ENCODE measurements at places on chromosomes 16 and 17. TPM values are rescaled to one million over a fixed set of nuclear protein-coding genes. Genes with fewer than 3 reads are reported as not detected.

GRCh38 chr17:50110591-50111349 lies 15.6 kb downstream of the PDK2 start:
- no peak overlapping the region for H3K4me3 ChIP-seq
- DNase-seq: no peak

- H3K27ac ChIP-seq: no peak overlapping the region
- DNase-seq: no peak
- H3K36me3 ChIP-seq: no peaks in the 10 kb centered on the region
- H3K4me3 ChIP-seq: no peak overlapping the region
Observed at GRCh38 chr16:3349175-3349574, 6.5 kb upstream of the OR2C1 start.

- no peak overlapping the region for H3K27ac ChIP-seq
- no peaks in the 10 kb centered on the region for H3K4me1 ChIP-seq
- H3K36me3 ChIP-seq: peaks cover 2% of the 10 kb centered on the region
- H3K4me3 ChIP-seq: no peak overlapping the region
- peaks cover 21% of the 10 kb centered on the region for H3K27me3 ChIP-seq
- DNase-seq: peak; percentile 43
Observed at GRCh38 chr16:4976611-4977145, 18.5 kb downstream of the SEC14L5 start.

DNA sequence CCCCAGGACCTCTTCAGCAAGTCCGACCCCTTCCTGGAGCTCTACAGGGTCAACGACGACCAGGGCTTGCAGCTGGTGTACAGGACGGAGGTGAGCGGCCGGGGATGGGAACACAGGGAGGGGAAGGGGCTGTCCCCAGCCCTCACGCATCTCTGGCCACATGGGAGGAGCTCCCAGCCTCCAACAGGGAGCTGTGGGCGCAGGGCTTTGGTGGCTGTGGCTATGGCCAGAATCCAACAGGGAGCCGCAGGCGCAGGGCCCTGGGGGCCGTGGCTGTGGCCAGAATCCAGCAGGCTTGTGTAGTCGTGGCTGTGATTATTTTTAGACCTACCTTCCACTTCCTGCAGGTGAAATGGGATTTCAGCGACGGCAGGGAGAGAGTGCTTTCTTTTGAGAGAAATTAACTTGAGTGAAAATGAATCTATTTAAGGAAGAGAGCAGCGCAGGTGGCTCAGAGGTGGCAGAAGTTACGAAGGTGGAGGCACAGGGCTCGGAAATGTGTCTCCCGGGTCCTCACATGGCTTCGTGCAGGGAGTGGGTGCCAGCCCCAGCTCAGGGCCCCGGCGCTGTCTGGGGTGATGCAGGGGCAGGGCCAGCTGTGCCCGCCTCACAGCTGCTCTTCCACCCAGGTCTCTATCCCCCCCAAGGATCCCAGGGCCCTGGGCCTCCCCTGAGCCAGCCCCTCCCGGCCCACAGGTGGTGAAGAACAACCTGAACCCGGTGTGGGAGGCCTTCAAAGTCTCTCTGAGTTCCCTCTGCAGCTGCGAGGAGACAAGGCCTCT lies 9.4 kb downstream of the CPNE7 start:
- peaks cover 5% of the 10 kb centered on the region for H3K4me1 ChIP-seq
- peak; percentile 84 for DNase-seq
- H3K36me3 ChIP-seq: no peaks in the 10 kb centered on the region
- H3K27me3 ChIP-seq: no peaks in the 10 kb centered on the region

DNA sequence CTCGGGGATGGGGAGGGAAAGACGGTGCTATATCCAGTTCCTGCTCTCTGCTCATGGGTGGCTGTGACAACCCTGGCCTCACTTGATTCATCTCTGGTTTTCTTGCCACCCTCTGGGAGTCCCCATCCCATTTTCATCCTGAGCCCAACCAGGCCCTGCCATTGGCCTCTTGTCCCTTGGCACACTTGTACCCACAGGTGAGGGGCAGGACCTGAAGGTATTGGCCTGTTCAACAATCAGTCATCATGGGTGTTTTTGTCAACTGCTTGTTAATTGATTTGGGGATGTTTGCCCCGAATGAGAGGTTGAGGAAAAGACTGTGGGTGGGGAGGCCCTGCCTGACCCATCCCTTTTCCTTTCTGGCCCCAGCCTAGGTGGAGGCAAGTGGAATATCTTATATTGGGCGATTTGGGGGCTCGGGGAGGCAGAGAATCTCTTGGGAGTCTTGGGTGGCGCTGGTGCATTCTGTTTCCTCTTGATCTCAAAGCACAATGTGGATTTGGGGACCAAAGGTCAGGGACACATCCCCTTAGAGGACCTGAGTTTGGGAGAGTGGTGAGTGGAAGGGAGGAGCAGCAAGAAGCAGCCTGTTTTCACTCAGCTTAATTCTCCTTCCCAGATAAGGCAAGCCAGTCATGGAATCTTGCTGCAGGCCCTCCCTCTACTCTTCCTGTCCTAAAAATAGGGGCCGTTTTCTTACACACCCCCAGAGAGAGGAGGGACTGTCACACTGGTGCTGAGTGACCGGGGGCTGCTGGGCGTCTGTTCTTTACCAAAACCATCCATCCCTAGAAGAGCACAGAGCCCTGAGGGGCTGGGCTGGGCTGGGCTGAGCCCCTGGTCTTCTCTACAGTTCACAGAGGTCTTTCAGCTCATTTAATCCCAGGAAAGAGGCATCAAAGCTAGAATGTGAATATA lies 4.8 kb upstream of the LASP1NB start:
- H3K4me3 ChIP-seq: no peak overlapping the region
- peak; percentile 15 for DNase-seq
- peaks cover 70% of the 10 kb centered on the region for H3K4me1 ChIP-seq
- H3K36me3 ChIP-seq: peaks cover 42% of the 10 kb centered on the region
- no peaks in the 10 kb centered on the region for H3K27me3 ChIP-seq
- peak overlapping the region; percentile 92 for H3K27ac ChIP-seq

DNA sequence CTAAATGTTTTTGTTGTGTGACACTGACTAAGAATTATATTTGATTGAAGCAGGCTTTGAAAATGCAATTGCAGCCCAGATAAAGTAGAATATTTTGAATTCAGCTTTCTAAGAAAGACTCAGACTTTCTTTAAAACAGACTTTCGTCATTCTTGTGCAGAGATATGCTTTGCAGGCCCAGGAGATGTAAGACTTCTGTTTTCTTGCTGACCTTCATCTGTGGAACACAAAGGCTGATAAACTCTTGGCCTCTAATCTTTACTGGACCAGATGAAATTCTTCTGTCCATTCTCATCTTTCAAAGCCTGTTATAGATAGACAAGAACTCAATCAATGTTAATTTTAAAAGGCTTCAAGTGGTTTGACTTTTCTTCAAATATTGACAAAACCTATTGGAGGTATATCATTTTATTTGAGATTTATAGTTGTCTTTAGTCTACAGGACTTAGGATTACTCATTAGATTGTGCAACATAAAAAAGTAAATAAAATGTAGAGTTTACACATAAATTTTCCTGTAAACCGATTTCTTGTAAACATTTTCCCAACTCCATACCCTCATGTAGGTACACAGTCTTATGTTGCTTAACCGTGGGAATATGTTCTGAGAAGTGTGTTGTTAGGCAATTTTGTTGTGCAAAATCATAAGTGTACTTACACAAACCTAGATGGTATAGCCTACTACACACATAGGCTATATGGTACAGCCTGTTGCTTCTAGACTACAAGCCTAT lies 94.2 kb downstream of the MAP2K4 start:
- no peak for DNase-seq
- peak overlapping the region; percentile 30 for H3K27ac ChIP-seq
- no peak overlapping the region for H3K4me3 ChIP-seq
- H3K27me3 ChIP-seq: no peaks in the 10 kb centered on the region
- H3K36me3 ChIP-seq: peaks cover 41% of the 10 kb centered on the region
- no peaks in the 10 kb centered on the region for H3K4me1 ChIP-seq

DNA sequence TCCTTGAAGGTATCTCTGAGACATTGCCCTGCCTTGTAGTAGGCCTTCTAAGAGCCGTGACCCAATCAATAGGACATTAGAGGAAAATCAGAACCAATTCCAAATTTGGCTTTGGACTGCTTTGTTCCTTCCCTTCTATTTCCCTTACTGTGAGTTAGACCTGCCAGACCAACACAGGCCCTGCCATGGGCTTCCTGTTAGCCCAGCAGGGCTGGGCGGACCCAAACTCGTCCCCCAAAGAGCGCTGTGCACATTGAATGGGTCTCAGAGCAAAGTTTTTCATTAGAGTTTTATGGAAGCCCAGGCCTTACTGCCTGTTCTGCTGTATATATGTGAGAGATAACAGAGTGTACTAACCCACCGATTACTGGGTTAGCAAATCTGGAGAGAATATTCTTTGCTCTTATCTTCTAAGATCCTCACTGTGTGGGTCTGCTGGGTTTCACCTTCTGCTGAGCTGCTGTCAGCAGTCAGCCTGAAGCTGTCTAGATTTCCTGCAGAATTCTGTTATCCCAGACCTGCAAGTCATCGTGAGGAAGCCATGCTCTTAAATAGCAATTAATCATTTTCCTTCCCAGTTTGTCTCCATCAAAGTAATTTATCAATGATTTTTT lies 5.7 kb downstream of the ARHGAP44 start:
- no peak overlapping the region for H3K4me3 ChIP-seq
- peaks cover 2% of the 10 kb centered on the region for H3K36me3 ChIP-seq
- H3K27ac ChIP-seq: peak overlapping the region; percentile 62
- DNase-seq: no peak
- peaks cover 1% of the 10 kb centered on the region for H3K27me3 ChIP-seq
- H3K4me1 ChIP-seq: peaks cover 23% of the 10 kb centered on the region

DNA sequence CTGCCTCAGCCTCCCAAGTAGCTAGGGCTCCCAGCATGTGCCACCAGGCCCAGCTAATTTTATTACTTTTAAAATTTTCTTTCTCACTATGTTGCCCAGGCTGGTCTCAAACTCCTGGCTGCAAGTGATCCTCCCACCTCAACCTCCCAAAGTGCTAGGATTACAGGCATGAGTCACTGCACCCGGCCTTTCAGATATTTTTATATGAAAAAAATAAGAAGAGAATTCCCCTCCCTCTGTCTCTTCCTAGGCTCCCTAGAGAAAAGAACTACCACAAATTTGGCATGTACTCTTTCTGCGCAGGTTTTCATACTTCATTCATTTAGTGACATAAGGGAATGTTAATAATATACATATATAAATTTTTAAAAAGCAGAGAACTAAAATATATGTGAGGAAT lies 21.7 kb upstream of the SMURF2 start:
- no peaks in the 10 kb centered on the region for H3K36me3 ChIP-seq
- peaks cover 55% of the 10 kb centered on the region for H3K4me1 ChIP-seq
- DNase-seq: no peak
- peak overlapping the region; percentile 73 for H3K27ac ChIP-seq
- no peak overlapping the region for H3K4me3 ChIP-seq
- H3K27me3 ChIP-seq: no peaks in the 10 kb centered on the region

GRCh38 chr16:82150549-82150948 lies 19.5 kb downstream of the MPHOSPH6 start:
- no peak overlapping the region for H3K27ac ChIP-seq
- no peaks in the 10 kb centered on the region for H3K27me3 ChIP-seq
- no peak overlapping the region for H3K4me3 ChIP-seq
- H3K36me3 ChIP-seq: peaks cover 25% of the 10 kb centered on the region

GRCh38 chr16:89522287-89522686 lies 14.1 kb downstream of the SPG7 start:
- H3K27me3 ChIP-seq: no peaks in the 10 kb centered on the region
- DNase-seq: no peak
- no peak overlapping the region for H3K27ac ChIP-seq
- H3K36me3 ChIP-seq: peaks cover 34% of the 10 kb centered on the region

DNA sequence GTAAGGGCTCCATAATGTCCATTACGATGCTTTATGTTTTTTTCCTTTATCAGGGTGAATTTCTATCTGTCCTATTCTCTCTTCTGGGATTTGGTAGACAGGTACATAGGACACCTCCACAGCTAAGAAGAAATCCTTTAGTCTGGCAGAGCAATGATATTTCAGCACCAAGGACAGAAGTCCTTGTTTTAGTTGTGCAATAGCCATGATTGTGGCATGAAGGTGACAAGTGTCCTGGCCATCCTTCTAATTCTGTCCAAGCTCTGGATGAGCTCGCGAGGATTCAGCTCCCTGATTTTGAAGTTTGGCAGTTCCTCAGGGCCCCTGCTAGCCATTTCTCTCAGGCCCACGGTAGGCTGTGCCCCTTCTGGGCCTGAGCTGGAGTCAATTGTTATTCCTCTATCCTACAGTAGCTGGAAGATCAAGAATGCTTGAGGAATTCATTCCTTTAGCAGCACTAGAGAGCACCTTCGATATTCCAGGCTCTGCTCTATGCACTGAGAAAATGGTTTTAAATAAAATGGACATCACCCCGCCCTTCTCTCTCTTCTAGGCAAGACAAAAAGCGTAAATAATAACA lies 320.8 kb downstream of the XYLT1 start:
- no peak overlapping the region for H3K4me3 ChIP-seq
- H3K27ac ChIP-seq: no peak overlapping the region
- no peaks in the 10 kb centered on the region for H3K4me1 ChIP-seq
- no peak for DNase-seq
- H3K27me3 ChIP-seq: no peaks in the 10 kb centered on the region
- no peaks in the 10 kb centered on the region for H3K36me3 ChIP-seq

Gene CES4A
- total RNA-seq: 2.6 TPM

Gene SMYD4
- 8.4 TPM for total RNA-seq

Gene TBC1D3B
- total RNA-seq: 6.2 TPM
